ENCODE measurements at places on chromosomes 1 and 21.

DNA sequence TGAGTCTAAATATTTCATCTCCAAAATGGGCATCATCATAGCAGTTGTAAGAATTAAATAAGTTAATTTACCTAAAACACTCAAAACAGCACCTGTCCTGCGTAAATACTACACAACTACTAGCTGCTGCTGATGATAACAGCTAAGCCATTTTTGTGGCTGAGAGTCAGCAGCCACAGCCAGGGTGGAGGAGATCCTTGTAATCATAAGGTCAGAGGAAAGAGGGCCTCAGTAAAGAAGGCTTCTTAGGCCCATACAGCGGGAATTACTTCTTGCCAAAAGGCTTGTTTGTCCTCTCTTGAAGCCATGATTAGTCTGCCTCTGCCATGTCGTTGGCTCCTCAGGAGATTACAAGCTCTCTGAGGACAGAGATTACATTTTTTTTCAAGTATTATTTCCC lies 245.0 kb downstream of the FGGY start:
- DNase-seq = no peak

- DNase-seq = peak; percentile 84
Measured at GRCh38 chr1:115112496-115113375, 23.4 kb upstream of the TSPAN2 start.

DNA sequence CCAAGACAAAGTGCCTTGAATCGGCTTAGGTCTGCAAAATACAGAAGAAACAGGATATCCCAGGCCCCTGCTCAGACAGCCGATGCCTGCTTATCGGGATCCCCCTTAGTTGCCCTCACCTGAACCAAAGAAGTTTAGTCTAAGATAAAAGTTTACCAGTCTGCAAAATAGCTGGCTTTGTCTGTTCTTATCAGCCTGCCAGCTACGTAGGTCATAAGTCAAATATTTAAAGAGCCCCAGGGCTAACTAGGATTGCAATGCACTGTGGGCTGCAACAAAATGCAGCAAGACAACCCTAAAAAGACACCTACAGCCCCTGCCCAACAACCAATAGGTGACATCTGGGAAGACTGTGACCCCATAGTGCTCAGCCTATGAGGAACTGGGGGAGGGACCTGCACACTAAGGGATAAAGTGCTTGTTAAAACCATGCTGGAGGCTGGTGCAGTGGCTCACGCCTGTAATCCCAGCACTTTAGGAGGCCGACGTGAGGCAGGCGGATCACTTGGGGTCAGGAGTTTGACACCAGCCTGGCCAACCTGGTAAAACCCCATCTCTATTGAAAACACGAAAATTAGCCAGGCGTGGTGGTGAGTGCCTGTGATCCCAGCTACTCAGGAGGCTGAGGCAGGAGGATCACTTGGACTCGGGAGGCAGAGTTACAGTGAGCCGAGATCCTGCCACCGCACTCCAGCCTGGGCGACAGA lies 27.4 kb downstream of the LRRC3 start:
- no peak for DNase-seq

GRCh38 chr1:146019231-146020057 lies 2.1 kb downstream of the HJV start:
- DNase-seq = no peak

Measured in retina (tissue), 1 donor.